ENCODE measurements at places on chromosomes 5 and 9. TPM values are rescaled to one million over a fixed set of nuclear protein-coding genes. Genes with fewer than 3 reads are reported as not detected.

- H3K27ac ChIP-seq = no peak overlapping the region
- no peaks in the 10 kb centered on the region for H3K27me3 ChIP-seq
- H3K36me3 ChIP-seq = no peaks in the 10 kb centered on the region
Observed at GRCh38 chr9:4090491-4090890, 209.4 kb downstream of the GLIS3 start.

GRCh38 chr5:10317825-10318682 lies 10.4 kb upstream of the CMBL start:
- no peaks in the 10 kb centered on the region for H3K36me3 ChIP-seq
- H3K4me1 ChIP-seq = no peaks in the 10 kb centered on the region
- H3K27me3 ChIP-seq = no peaks in the 10 kb centered on the region

- DNase-seq = no peak
- no peak overlapping the region for H3K27ac ChIP-seq
- H3K27me3 ChIP-seq = peaks cover 8% of the 10 kb centered on the region
Observed at GRCh38 chr5:540071-540905, 16.0 kb upstream of the SLC9A3 start.

- DNase-seq = no peak
- no peaks in the 10 kb centered on the region for H3K4me1 ChIP-seq
Observed at GRCh38 chr5:108278285-108279240, 103.3 kb downstream of the FBXL17 start.

GRCh38 chr5:136042665-136043121 lies 13.9 kb downstream of the TGFBI start:
- H3K4me3 ChIP-seq = no peak overlapping the region
- no peaks in the 10 kb centered on the region for H3K27me3 ChIP-seq
- peaks cover 7% of the 10 kb centered on the region for H3K4me1 ChIP-seq

GRCh38 chr9:82891321-82891720 lies 171.6 kb downstream of the RASEF start:
- no peak overlapping the region for H3K27ac ChIP-seq
- no peaks in the 10 kb centered on the region for H3K36me3 ChIP-seq
- H3K4me3 ChIP-seq = no peak overlapping the region
- H3K27me3 ChIP-seq = peaks cover 6% of the 10 kb centered on the region
- H3K4me1 ChIP-seq = peaks cover 14% of the 10 kb centered on the region

GRCh38 chr9:14715102-14715501 lies 7.4 kb downstream of the CER1 start:
- no peaks in the 10 kb centered on the region for H3K4me1 ChIP-seq
- DNase-seq = no peak
- no peak overlapping the region for H3K4me3 ChIP-seq
- H3K36me3 ChIP-seq = no peaks in the 10 kb centered on the region
- no peak overlapping the region for H3K27ac ChIP-seq

DNA sequence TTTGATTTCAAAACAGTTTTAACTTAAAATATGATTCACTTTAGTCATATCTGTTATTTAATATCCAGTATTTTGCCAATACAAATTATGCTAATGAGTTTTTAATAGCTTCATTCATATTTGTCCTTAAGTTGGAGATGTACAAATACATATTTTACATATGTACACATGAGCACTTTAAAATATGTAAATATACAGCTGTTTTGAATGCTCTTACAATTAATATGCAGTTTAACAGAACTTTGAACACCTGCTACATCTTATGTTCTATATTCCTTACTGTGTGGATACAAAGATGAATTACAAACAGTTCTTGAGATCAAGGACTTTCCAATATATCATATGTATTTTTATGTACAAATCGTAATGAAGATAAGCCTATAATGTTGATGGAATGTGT lies 74.0 kb downstream of the CHSY3 start:
- no peaks in the 10 kb centered on the region for H3K27me3 ChIP-seq
- no peak overlapping the region for H3K27ac ChIP-seq
- no peaks in the 10 kb centered on the region for H3K4me1 ChIP-seq
- no peak overlapping the region for H3K4me3 ChIP-seq

DNA sequence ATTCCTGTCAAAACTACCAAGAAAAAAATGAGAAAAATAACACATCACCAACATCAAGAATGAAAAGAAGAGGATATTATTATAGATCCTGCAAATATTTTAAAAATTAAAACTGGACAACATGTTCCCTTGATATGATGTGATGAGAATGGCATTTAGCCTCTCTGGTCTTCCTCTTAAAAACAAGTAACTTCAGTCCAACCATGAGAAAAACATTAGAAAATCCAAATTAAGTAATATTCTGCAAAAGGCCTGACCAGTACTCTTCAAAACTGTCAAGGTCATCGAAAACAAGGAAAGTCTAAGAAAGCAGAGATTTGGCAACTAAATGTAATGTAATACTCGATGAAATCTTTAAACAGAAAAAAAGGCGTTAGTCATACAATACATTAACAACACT lies 167.1 kb upstream of the SNX2 start:
- no peak overlapping the region for H3K4me3 ChIP-seq
- H3K27ac ChIP-seq = no peak overlapping the region
- H3K27me3 ChIP-seq = no peaks in the 10 kb centered on the region
- peaks cover 3% of the 10 kb centered on the region for H3K4me1 ChIP-seq

GRCh38 chr9:109802491-109802890 lies 22.5 kb downstream of the PALM2AKAP2 start:
- H3K27ac ChIP-seq = no peak overlapping the region
- H3K4me1 ChIP-seq = no peaks in the 10 kb centered on the region
- H3K4me3 ChIP-seq = no peak overlapping the region
- H3K36me3 ChIP-seq = no peaks in the 10 kb centered on the region
- no peaks in the 10 kb centered on the region for H3K27me3 ChIP-seq

GRCh38 chr9:18317896-18318295 lies 156.1 kb upstream of the ADAMTSL1 start:
- no peak for DNase-seq
- H3K36me3 ChIP-seq = no peaks in the 10 kb centered on the region
- no peak overlapping the region for H3K4me3 ChIP-seq
- no peaks in the 10 kb centered on the region for H3K27me3 ChIP-seq
- H3K4me1 ChIP-seq = no peaks in the 10 kb centered on the region

DNA sequence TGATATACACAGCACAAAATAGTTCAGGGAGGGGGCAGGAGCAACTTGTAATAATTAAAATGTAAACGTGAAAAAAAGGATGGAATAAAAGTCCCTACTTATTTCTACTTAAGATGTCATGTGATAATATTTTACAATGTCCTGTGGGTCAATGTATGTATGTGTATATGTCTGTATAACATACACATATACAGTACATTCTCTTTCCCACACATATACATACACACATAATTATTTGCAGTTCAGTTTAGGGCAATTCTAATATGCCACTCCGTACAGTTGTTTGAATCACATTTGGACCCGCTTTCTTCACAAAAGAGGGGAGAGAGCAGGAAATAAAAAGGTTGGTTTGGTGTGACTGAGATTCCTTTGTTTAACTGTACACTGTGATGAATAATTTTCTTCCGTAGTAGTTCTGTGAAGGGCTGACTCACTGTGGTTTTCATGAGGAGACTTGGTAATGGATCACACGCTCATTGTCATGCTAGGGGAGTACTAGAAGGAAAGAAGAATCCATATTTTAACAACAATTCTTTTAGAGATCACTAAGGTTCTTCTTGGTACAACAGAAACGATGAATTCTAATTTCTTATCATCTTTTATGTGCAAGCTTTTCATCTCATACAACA lies 26.2 kb upstream of the ACOT12 start:
- no peak overlapping the region for H3K27ac ChIP-seq
- H3K27me3 ChIP-seq = no peaks in the 10 kb centered on the region
- H3K4me1 ChIP-seq = no peaks in the 10 kb centered on the region

GRCh38 chr5:2691530-2691929 lies 59.9 kb downstream of the IRX2 start:
- H3K27ac ChIP-seq = no peak overlapping the region
- no peaks in the 10 kb centered on the region for H3K27me3 ChIP-seq
- H3K4me1 ChIP-seq = no peaks in the 10 kb centered on the region
- no peak overlapping the region for H3K4me3 ChIP-seq

- H3K27ac ChIP-seq = peak overlapping the region; percentile 34
- H3K4me1 ChIP-seq = no peaks in the 10 kb centered on the region
- DNase-seq = no peak
- H3K36me3 ChIP-seq = no peaks in the 10 kb centered on the region
- H3K4me3 ChIP-seq = no peak overlapping the region
Observed at GRCh38 chr9:2126331-2126803, 111.2 kb downstream of the SMARCA2 start.

ABLIM3 gene
- total RNA-seq = 7.3 TPM

PANK3 gene
- 86.3 TPM for total RNA-seq

HARS2 gene
- total RNA-seq = 22.8 TPM

SAXO1 gene
- total RNA-seq = not detected

PCSK5 gene
- total RNA-seq = 67.5 TPM

ZNF483 gene
- 4.4 TPM for total RNA-seq

Data from hepatocyte (in vitro differentiated cells).